NCI-H226 (cell line): ENCODE measurements at places on chromosomes 2 and 18.

DNA sequence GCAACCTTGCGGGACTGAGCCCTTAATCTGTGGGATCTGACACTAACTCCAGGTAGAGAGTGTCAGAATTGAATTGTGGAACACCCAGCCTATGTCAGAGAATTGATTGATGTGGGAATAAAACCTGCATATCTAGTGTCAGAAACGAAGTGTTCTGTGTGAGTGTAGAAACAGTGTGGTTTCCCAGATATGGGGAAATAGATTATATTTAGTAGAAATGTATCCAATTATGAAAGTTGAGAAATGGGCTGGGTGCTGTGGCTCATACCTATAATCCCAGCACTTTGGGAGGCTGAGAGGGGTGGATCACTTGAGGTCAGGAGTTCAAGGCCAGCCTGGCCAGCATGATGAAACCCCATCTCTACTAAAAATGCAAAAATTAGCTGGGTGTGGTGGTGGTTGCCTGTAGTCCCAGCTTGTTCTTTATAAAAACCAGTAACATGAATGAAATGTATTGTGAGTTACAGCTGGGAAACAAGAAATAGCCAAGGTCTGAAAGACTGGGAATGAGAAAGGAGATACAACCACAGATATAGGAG lies 4.3 kb upstream of the TP53I3 start:
- no peak for DNase-seq

DNA sequence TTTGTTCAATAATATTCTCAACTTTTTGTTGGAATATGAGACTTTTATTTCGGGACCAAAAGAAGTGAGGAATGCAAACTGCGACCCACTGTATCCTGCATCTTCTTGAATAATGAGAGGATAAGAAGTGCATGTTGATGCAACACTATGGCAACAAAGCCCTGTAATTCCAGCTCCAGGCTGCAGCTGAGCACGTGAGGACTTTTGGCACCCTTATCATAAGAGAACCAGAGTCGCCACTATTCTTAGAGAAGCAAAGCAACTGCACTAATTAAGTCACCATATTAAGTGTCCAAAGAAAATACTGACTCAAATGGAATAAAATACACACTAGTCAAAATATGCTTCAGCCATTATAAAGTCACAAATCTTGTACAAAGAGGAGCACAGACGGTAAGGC lies 65.8 kb downstream of the FAM210A start:
- DNase-seq: no peak

DNA sequence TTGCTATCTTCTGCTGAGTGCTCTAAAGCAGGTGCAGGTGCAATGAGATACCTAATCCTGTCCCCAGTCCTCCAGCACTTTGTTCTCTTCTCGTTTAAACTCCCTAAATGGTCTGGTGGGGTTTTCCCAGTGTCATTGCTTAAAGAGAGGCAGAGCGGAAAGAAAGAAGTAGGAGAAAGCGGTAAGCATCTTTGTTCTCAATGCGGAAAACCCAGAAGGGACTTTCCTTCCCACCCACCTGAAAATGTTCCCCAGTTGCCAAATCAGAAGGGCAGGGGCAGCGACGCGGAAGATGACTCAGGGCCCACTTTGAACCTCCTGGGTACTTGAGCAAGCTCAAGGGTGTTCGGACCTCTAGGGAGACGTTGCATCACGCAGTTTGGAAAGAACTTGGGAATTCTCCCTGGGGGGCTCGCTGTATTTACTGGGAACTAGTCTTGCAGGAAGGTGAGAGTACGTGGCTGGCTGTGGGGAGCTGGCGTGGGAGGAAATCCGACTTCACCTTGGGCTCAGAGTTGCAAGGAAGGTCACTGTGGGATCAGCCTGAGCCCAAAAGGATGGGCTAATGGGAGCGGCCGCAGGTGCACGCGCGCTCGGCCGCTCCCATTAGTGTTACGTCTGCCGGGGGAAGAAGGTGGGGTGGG lies 589 bp upstream of the SGPP2 start:
- peak; percentile 48 for DNase-seq

GRCh38 chr2:148524519-148524919 lies 120.0 kb upstream of the EPC2 start:
- no peak for DNase-seq

- DNase-seq: no peak
Observed at GRCh38 chr2:8984157-8984556, 19.3 kb downstream of the MBOAT2 start.

DNA sequence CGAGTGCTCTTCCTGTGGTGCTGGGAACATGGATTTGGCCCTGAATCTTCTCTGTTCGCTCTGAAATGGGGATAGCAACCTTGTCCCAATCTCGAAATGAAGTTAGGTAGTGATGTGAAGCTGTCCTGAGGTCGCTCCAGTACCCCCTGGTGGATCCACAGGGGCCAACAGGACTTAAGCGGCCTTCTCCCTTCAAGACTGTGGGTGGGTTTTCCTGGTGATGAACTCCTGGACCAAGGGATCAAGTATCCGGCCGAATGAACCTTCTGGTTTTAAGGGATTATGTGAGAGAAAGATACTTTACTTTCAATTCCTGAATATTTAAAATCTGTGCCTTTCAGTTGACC lies 156.5 kb downstream of the NAPG start:
- no peak for DNase-seq

GRCh38 chr2:159091976-159092375 lies 123.5 kb downstream of the TANC1 start:
- DNase-seq: no peak

- DNase-seq: no peak
Observed at GRCh38 chr18:72041313-72042032, 502.7 kb downstream of the CBLN2 start.

GRCh38 chr2:113216321-113216720 lies 42.5 kb downstream of the PSD4 start:
- no peak for DNase-seq

DNA sequence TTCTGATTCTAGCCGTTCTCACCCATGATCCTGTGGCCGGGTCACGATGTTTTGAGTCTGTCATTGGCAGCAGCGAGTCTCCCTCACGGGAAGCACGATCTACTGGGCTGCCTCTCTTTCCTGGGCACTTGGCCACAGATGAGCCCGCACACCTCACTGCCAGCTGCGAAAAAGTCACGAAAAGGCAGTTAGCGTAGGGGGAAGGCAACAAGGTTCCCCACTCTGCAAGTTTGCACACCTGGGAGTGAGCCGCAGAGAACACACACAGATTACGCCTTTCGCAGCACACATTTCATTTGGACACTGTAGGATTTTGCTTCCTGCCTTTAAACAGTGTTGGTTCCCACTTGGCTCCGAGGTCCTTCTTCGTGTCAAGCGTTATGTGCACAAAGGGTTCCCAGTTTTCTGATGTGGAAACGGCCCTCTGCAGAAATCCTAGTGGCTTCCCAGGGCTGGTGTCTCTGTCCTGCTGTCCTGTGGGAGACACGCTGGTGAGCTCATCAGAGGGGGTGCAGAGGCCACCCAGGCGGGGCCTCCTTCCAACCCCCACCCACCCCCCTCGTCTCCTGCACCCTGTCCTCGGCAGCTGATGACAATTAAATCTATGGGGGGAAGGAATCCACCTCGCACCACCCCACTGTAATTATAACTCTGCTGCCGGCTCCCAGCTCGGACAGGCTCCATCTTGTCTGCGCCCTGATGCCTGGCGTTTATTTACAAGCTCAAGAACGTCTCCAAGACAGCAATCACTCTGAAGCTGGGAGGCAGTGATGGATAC lies 157.3 kb upstream of the SALL3 start:
- DNase-seq: no peak

- DNase-seq: peak; percentile 13
Observed at GRCh38 chr2:84395820-84396219, 63.3 kb downstream of the SUCLG1 start.

- no peak for DNase-seq
Observed at GRCh38 chr2:1081451-1082225, 131.0 kb downstream of the SNTG2 start.

DNA sequence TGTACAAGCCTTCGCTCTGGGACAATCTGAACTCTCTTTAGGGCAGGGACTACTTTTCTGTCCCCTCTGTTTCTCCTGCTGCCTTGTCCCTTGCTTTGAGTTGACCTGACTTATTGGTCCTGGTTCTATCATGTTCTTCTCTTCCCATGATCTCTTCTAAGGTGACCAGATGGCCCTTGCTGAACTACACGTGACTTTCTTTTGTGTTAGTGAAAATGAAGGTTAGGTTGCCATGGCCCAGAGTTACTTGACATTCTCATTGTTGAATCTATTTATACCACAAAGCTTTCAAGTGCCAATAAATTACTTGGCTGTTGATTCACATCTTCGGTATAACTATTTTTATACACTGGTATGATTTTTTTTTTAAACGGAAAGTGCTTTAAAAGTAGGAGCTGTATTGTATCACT lies 24.4 kb downstream of the MRPL33 start:
- no peak for DNase-seq

DNA sequence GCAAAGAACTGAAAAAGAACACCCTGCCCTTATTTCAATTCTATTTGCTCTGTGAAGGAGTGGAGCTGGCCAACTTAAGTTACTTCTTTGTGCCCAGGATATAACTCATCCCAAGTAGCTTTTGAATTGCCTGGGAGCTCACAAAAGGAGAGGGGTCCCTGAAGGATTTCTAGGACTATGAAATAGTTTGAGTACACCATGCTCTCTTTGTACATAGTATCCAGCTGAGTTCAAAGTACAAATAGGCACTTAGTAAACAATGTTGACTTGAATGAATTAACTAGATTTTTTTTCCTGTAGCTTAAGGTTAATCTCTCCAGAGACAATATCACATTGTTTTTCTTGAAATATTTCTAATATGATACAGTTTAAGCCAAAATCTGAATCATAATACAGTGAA lies 47.7 kb downstream of the ZC3H15 start:
- no peak for DNase-seq

DNA sequence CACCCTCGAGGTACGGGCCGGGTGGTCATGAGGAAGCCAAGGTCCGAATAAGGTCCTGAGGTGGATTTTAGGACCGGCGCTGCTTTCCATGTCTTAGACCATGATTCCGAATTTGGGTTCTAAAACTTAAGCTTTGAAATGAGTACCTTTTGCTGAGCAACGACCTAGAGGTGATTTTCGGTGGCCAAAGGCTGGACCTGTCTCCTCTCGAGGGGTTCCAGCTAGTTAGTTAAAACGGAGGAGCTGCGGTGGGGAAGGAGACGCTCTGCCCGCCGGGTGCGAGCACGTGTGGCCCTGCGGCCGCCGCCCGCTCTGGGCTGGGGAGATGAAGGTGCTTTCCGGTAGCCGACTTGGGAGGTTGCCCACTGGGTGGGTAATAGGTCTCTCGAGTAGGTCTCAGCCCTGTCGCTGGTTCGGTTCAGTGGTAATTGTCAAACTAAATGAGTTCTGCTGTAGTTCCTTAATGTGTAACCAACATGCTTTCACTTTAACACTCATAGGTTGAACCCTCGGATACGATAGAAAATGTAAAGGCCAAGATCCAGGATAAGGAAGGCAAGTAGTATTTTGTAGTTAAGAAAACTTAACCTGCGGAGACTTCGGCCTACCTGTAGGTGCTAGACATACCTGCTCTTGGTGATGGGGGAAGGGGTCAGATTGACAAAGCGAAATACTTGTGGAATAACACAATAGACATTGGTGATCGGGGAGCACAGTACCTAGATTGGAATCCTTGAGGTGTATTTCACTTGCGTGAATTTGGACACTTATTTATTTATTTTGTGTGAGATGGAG lies 572 bp downstream of the RPS27A start:
- DNase-seq: peak; percentile 2

DNA sequence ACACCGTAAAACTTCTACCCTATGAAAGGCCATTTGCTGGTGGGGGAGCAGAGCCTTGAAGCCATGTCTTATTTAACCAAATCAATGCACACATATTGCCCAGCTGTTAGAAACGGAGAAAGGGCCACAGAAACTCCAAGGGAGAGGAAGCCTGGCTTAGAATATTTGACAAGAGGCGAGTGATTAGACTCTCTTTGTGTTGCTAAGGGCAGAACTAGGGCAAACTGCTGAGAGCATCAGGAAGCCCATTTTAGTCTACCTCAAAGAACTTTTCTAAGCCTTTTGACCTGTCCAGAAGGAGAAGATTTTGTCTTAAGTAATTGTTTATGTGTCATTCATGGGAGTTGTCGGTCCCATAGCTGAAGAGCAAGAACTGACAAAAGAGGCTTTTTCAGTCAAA lies 54.4 kb upstream of the CELF4 start:
- DNase-seq: no peak

DNA sequence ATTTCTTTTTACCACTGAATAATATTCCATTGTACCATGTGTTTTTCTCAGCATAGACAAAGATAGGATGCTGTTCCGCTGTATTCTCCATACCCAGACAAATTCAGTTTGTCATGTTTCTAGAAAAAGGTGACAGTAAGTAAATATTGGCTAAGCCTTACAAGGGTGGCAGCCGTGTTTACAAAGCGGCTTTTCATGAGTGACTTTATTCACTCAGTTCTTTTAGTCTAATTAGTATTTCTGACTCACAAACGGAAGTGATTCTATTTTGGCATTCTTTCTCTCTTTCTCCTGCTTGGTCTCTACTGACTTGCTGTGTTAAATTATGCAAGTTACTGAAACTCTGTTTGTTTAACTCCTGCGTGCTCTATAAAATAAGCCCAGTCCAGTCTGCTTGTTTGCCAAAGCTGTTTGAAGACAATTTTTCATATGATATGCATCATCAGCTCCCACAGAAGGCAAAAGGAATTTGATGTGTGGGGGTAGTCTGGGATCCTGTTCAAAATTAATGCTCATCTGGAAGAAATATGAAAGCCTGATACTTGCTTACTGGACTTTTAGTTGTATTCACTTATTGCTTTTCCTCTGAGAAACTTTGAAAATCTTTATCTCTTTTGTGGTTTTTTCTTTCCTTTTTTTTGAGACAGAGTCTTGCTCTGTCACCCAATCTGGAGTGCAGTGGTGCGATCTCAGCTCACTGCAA lies 2.3 kb upstream of the PLEKHH2 start:
- DNase-seq: peak; percentile 74

GRCh38 chr2:25372405-25373268 lies 30.9 kb upstream of the DNMT3A start:
- DNase-seq: no peak

DNA sequence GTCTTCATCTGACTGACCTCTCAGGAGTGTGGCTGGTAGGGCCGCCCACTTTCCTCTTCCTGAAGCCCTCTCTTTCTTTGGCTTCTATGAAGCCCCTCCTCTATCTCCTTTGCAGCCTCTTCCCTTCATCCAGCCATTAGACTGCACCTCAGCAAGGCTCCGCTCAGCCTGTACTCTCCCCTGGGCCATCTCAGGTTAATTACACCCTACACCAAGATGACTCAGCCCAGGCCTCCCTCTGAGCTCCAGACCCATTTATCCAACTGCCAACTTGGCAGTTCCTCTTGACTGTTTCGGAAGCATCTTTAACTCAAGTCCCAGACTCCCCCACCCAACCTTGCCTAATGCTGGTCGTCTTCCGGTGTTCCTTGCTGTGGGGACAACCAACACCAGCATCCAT lies 5.8 kb upstream of the WNT6 start:
- peak; percentile 86 for DNase-seq

- DNase-seq: peak; percentile 93
Observed at GRCh38 chr18:26480897-26481795, 67.2 kb downstream of the KCTD1 start.

- DNase-seq: no peak
Observed at GRCh38 chr2:284896-285492, 2.9 kb downstream of the ALKAL2 start.

GRCh38 chr2:114880046-114880445 lies 437.6 kb downstream of the DPP10 start:
- no peak for DNase-seq

GRCh38 chr2:33522576-33522975 lies 46.1 kb downstream of the RASGRP3 start:
- no peak for DNase-seq

GRCh38 chr2:191190435-191190834 lies 39.6 kb upstream of the STAT4 start:
- no peak for DNase-seq

GRCh38 chr2:145596416-145596815 lies 1076.5 kb upstream of the ZEB2 start:
- DNase-seq: no peak
